ENCODE measurements at places on chromosomes 3 and 15.

GRCh38 chr15:68930268-68931022, at the start of gene SPESP1:
Gene SPESP1 (plus strand): TSS chr15:68930525. CDS start chr15:68930654, 129 bp downstream.
- no peak for DNase-seq

DNA sequence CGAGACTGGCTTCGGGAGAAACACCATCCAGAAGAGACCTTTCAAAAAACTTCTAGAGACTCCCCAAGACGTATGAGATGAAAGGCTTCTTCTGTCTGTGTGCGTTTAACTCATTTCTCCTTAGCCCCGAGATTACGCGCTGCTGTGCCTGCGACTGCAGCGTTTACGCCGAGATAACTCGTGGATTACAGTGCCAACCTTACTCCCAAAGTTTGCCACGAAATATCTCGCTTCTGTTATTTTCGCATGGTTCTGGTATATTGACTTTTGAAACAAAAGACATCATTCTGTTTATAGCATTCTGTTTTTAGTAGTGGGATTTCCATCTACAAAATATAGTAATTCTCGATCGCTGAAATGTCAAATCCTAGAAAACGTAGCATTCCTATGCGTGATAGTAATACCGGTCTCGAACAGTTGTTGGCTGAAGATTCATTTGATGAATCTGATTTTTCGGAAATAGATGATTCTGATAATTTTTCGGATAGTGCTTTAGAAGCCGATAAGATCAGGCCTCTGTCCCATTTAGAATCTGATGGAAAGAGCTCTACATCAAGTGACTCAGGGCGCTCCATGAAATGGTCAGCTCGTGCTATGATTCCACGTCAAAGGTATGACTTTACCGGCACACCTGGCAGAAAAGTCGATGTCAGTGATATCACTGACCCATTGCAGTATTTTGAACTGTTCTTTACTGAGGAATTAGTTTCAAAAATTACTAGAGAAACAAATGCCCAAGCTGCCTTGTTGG, 467 bp downstream of the PGBD4 start:
- no peak for DNase-seq

DNA sequence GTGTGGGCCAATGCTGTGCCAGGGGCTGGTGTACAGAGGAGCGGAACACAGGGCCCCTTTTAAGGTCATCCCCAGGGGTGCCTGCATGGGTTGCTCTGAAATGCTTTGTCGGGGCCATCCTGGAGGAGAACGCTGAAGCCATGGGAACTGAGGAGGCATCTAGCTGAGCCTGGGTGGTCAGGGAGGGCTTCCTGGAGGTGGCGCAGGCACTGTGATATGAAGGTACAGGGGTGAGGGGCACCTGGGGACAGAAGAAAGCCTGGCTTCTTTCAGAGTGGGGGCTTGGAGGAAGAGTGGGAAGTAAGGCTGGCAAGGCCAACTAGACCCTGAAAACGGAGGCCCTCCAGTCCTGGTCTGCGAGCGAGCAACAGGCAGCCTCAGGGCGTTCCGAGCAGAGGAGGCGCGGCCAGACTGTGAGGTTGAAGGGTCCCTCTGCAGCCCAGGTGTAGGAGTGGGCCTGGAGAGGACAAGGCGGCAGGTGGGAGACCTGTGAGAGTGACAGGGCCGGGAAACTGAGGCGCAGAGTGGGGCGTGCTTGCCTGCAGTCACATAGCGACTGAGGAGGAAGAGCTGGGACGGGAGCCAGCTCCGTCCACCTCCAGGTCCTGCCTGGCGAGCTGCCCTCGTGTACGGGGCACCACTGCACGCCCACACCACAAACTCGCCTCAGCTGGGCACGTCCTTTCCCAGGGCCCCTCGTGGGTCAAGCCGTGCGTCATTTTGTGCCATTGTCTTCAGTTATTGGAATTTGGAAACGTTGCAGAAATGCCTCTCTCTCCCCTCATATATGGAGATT, 4.1 kb downstream of the FBLN2 start:
- DNase-seq = no peak

DNA sequence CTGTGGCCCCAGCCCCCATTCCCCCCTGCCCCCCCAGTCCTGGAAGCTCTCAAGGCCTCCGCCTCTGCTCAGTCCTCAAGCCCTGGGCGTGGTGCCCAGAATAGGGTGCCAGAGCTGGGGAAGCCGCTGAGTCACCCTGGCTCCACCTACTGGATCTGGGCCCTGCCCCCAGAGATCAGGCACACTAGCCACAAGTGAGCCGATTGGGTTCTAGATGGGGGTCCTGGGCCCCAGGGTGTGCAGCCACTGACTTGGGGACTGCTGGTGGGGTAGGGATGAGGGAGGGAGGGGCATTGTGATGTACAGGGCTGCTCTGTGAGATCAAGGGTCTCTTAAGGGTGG, 5.7 kb downstream of the EIF4G1 start:
- DNase-seq = no peak

- peak; percentile 45 for DNase-seq
These were observed 24.3 kb downstream of the CACNA2D3 start for GRCh38 chr3:54146506-54147239.

- no peak for DNase-seq
These were observed 91.2 kb downstream of the EOMES start for GRCh38 chr3:27630885-27631284.

All from right kidney (tissue), 9 donors.